NCI-H1436 treated with DMSO at 0.1 percent for 48 hours (cell line): ENCODE measurements at places on chromosomes 6 and 20.

DNA sequence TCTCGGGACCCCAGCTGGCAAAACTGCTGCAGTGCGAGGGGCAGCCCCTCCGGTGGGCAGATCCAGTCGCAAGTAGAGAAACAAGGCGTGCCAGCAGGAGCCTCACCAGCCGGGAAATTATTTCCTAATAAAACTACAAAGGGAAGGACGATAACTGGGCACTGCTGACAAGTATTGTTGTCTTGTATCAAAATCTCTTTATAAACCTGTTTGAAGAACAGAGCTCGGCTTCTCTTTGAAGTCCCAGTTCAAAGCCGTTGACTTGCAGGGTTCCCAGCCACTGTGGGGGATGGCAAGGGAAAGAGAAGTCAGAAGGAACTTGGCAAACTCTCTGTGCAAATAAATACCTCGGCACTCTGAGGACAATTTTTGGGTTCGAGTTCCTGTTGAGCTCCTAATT is 504.5 kb downstream of the CD83 start:
- no peak for DNase-seq

DNA sequence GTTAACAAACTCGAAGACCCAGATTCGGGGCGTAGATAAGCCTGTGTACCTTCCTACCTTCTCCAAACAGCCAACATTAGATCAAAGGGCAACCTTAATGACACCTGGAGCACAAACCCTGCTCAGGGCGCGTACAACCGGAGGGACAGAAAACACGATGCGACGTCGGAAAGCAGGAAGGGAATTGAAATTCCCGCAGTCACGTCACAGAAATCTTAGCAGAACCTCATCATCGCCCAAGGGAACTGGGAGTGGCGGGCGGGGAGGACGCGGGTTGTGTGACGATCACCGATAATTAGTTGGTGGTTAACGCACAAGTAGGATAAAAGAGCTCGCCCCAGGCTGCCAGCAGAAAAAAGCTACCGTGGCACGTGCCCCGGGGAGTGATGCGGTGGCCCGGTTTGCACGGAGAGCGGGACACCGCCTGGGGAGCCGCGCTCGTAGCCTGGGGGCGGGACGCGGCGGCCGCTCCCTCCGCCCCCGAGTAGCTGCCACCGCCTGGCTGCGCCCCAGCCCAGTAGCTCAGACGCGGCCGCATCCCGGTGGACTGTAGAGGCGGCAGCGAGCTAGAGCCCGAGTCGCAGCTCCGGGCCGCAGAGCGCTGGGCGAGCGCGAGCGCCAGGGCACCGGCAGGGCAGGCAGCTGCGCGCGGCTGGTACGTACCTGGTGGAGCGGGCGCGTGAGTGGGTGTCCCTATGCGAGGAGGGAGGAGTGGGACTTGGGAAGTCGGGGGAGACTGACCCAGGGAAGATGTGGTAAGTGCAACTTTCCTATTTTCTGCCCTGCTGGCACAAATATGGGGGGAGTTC is at the start of gene PKIB:
PKIB (plus strand) TSS at position 525 of the 809 bp plus-strand sequence. CDS start 107,390 bp downstream, outside the sequence.
- peak; percentile 36 for DNase-seq

DNA sequence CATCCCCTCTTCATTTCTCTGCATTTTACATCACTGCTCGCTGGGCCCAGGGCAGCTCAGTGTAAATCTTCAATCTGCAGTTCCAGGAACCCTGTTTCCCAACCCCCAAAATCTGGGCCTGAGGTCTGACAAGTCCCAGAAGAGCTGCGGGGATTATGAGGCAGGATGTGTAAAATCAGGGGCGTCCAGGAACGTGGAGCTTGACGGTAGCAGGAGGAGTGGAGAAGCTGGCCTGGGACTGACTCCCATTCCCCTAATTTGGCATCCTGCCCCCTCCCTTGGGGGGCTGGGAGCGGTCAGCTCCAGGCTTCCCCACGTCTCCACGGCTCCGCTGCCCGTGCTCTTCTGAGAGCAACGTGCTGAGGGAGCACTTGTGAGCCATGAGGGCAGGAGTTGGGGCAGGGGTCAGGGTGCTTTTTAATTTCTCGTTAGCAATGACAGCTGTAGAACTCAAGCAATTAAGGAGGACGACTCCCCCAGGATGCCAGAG is 23.4 kb upstream of the VEGFA start:
- no peak for DNase-seq

DNA sequence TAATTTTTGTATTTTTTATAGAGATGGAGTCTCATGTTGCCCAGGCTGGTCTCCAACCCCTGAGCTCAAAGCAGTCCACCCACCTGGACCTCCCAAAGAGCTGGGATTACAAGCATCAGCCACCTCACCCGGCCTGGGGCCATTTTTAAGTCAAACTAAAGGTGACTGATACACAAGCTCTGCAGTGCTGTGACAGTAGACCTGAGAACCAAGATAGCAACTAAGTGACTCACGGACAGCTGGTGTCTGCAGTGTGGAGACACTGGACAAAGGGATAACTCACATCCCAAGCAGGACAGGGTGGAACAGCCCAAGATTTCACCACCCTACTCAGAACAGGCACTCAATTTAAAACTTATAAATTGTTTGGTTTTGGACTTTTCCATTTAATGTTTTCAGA is 402.5 kb downstream of the CD83 start:
- no peak for DNase-seq
